ENCODE measurements at places on chromosomes 1 and 21.

- peak; percentile 50 for DNase-seq
Observed at GRCh38 chr1:168512864-168513595, 30.8 kb downstream of the XCL2 start.

DNA sequence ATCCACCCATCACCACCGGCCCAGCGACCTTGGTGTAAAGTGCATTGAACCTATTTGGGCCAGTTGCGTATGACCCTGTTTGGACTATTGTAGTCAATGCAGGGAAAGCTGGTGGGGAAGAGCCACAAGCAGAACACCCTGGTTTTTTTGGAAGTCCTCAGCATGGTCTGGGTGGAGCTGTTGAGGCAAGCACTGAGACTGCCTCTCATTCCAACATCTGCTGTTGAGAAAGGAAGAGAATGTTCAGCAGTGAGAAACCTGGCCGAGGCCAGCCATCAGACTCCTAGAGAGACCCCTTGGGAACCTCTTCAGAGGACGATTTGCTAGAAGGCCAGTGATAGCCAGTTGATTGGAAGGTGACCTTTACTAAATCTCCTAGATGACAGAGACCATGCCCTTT lies 183.0 kb downstream of the ZZZ3 start:
- no peak for DNase-seq

GRCh38 chr1:58622571-58622970 lies 45.5 kb upstream of the TACSTD2 start:
- DNase-seq, result no peak

DNA sequence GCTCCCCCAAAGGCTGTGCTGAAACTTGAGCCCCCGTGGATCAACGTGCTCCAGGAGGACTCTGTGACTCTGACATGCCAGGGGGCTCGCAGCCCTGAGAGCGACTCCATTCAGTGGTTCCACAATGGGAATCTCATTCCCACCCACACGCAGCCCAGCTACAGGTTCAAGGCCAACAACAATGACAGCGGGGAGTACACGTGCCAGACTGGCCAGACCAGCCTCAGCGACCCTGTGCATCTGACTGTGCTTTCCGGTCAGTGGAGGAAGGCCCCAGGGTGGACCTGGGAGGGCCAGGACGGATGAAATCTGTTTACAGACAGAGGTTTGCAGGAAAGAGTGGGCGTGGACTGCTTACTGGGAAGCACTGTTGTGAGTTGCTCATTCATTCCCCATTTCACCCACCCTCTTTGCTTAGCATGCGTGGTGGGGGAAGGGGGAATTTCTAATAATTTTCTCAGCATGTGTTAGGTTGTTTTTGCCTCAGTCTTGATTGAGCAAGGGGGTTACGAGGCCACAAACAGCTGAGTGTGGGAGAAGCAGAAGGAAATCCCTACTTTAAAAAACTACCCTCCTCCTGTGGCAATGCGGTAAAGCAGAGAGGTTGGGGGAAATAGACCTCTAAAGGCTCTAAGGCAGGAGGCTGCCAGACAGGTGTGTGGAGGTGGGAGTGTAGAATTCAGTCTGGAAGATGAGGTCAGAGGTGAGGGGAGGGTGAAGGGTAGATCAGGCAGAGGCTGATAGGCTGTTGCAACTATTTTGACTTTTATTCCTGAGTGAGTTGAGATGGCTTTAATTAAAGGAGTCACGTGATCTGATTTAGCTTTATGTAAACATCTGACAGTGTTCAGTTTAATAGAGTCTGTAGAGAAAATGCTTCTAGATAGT lies 1.3 kb downstream of the FCGR2A start:
- no peak for DNase-seq

- no peak for DNase-seq
Observed at GRCh38 chr1:205766038-205766437, 9.2 kb downstream of the RAB29 start.

- DNase-seq, result no peak
Observed at GRCh38 chr1:235844776-235845175, 21.9 kb downstream of the LYST start.

DNA sequence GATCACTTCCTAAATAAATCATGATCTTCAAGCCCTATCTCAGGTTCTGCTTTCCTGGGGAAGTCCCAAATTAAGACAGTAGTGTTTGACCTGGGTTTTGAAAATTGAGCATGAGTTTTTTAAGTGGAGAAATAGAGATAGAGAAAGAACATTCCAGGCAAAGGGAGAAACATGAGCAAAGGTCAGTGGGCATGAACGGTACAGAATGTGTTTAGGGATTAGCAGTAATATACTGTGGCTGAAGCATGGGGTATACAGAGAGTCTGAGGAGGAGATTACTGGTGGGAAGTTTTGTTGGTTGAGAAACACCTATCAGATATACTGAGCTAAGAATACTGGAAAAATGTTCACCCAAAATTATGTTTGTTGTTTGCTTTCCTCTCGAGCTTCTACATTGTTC lies 15.2 kb upstream of the MYSM1 start:
- DNase-seq, result no peak

- no peak for DNase-seq
Observed at GRCh38 chr1:58084266-58084665, 462.3 kb downstream of the OMA1 start.

DNA sequence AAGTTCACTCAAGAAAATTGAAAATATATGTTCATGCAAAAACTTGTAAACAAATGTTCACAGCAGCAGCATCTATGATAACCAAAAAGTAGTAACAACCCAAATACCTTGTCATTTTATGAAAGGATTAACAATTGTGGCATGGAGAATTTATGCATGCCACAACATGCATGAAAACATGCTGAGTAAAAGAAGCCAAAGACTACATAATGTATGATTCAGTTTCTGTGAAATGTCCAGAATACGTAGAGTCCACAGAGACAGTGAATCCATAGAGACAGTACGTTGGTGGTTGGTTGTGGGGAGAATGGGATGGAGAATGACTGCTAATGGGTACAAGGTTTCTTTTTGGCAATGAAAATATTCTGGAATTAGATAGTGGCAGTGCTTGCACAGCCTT lies 148.7 kb downstream of the MAST2 start:
- no peak for DNase-seq

- no peak for DNase-seq
Observed at GRCh38 chr1:55331351-55331750, 116.2 kb upstream of the USP24 start.

DNA sequence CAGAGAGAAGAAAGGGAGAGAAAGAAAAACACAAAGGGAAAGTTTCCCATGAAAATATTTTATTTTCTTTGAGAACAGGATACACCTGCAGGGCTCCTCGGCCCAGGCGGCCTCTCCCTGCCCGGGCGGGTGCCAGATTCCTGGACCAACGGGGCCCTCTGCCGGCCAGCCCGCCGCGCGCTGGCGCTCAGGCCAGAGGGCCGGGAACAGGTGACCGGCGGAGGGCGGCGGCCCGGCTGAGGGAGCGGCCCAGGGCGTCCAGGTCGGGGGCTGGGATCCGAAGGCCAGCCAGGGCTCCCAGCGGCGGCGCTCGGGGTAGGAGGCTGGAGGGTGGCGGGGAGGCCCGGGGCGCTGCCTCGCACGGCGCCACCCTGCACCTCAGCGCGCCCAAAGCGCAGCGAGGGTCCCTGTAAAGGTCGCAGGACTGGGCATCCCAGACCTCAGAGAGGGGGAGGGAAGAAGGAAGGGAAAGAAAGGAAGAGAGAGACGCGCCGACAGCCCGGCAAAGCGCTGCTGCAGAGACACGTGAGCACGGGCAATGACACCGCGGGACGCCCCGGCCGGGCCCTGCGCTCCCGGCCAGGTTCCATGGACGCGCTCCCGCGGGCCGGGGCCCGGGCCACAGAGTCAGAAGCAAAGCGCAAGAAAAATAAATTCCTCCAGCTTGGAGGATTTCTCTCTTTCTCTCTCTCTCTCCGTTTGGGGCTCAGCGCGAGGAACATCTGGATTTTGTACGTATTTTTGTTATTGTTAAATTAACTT lies 927 bp downstream of the WNT9A start:
- DNase-seq, result peak; percentile 67

GRCh38 chr1:41041614-41042270 lies 20.2 kb upstream of the SLFNL1 start:
- no peak for DNase-seq

GRCh38 chr1:22665752-22666151 lies 12.7 kb downstream of the C1QB start:
- no peak for DNase-seq

DNA sequence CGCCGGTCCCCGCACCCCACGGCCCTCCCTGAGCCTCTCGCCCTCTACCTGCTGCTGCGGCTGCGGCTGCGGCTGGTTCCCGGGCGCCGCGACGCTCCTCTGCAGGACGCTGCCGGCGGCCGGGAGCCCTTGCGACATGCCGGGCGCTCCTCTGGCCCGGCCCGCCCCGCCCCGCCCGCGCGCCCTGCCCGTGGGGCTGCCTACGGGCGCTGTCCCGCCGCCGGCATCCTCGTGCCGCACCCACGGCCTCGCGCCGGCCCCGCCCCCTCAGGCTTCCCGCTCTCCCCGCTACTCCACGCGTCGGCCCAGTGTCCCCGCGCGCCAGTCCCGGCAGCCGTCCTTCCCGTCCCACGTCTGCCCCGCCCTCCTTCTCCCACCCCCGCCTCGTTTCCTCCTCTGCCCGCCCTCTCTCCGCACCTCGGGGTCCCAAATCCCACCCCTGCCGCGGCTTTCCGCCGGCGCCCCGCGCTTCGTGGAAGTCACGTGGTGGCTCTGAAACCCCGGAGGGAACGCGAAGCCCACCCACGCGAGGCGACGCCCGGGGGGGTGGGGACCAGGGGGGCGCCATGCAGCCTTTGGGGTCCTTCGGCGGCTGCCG lies at the start of gene BATF3:
BATF3 (minus strand) TSS at position 216 of the 598 bp plus-strand sequence; CDS start at position 138, 78 bp downstream.
- peak; percentile 52 for DNase-seq

DNA sequence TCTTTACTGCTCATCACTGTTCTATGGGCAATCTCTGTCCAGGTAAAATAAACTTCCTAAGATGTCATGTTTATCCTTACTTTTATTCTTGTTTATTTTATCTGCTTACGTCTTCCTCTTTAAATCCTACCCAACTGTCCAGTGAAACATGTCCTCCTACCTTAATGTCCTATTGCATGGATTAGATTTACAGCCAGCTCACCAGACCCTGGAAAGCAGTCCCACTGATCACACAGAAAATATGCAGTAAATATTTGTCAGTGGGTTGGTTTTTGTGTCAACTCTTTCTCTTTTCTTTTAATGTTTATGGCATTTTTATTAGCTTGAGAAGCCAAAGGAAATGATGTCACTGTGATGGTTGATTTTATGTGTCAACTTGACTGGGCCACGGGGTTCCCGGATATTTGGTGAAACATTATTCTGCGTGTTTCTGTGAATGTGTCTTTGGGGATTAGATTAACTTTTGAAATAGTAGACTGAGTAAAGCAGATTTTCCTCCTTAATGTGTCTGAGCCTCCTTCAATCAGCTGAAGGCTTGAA lies 258.3 kb downstream of the SRGAP2C start:
- DNase-seq, result no peak

DNA sequence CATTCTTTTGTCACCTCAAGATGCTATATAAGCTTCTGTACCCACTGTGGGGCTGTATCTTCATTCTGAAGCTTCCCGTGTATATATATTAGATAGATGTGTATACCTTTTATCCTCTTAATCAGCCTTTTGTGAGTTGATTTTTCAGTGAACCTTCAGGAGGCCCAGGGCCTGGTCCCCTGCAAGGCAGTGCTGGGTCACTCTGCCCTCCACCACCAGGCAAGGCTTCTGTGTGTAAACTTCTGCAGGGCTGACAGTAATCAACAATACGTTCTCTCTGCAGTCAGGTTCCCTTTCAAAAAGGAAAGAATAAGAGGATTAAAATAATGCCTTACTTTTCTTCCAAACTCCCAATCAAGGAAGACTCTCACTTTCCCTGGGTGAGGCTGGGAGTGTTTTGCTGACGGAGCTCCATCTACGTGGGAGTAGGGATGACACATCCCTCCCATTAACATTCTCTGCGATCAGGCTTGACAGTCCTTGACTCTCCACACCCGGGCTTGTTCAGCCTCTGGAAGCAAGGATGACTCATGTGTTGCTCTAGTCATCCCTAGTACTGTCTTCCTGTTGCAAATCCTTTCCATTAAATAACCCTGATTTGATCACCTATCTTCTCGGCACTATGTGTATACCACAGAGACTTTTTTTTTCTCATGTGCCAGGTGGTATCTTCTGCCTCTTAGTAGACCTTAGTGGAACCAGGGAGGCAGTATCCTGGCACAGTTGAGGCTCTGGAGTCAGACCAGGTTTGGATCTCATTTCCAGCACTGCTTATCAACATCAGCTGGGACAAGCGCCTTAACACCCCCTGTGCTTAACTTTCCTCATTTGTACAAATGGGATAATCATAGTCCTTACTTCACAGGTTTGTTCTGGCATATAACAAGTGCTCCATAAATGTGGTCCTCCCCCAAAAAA lies 70.3 kb upstream of the KCNK1 start:
- DNase-seq, result no peak

- DNase-seq, result no peak
Observed at GRCh38 chr1:237684236-237684635, 206.5 kb downstream of the ZP4 start.

GRCh38 chr21:17466166-17466565 lies 46.7 kb upstream of the CXADR start:
- no peak for DNase-seq

- no peak for DNase-seq
Observed at GRCh38 chr1:30550365-30551220, 172.8 kb downstream of the MATN1 start.

- no peak for DNase-seq
Observed at GRCh38 chr1:76494807-76495206, 372.5 kb upstream of the ST6GALNAC5 start.

DNA sequence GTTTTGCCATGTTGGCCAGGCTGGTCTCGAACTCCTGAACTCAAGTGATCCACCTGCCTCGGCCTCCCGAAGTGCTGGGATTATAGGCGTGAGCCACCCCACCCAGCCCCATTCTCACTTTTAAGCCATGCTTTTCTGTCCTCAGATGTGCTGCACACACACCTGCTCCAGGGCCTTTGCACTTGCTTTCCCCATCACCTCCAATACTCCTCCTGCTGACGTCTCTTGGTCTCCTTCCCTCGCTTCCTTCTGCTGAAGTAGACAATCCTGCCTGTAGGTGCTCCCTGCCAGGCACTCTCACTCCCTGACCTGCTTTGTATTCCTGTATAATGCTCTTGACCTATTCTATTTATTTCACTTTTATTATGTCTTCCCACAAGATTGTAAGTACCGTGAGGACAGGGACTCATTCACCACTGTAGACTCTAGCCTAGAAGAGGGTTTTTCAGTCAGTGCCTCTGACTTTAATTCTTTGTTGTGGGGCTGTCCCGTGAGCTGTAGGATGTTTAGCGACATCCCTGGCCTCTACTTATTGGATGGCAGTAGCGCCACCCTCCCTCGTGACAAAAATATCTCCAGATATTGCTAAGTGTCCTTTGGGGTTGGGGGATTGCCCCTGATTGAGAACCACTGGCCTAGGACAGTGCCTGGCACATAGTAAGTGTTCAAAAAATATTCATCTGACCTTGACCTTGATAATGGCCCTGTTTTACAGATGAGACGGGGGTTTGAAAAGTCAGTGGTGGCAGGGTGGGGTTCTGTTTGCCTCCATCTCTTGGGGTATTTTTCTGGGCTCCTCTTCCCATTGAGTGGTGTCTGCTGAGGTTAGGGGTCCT lies 4.6 kb downstream of the TNFRSF1B start:
- peak; percentile 70 for DNase-seq

DNA sequence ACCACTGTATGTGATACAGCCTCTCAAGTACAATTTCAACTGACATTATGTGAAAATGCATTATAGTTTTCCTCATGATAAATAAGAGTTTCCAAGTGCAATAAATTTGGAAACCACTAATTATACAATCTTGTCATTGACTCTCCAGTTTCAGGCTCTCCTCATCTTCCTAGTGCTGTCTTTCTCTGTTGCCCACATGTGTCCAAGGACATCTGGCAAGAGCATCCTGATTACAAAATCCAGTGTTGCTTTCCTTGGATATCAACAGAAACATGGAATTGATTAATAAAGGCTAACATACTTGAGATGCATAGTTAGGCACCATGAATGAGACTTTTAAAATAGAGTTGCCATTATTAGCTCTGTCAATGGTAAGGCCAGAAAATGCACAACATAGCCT lies 15.6 kb upstream of the MAP10 start:
- no peak for DNase-seq
